ENCODE measurements at places on chromosomes 12 and 14. TPM values are rescaled to one million over a fixed set of nuclear protein-coding genes. Genes with fewer than 3 reads are reported as not detected.
A peak's percentile ranks its signal among the peaks of the same experiment; 100 is the strongest.

DLGAP5 gene
- 0.41 TPM for total RNA-seq

EML1 gene
- total RNA-seq: 141 TPM

GOLGA5 gene
- 41.0 TPM for total RNA-seq

DNA sequence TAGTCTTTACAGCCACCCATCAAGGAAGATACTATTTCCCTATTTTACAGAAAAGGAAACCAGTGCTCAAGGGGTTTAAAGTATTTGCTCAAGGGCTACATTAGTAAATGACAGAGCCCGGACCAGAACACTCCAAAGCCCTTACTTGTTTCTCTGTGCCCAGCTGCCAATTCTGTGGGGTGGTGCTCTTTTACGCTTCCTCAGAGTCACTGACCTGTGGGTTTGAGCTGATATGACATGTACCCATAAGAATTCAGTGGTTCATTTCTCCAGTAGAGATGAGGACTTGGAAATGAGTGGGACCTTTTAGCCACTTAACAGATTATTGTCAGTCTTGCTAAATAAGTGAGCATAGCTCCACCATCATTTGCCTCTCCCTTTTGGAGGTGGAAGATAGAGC lies 37.4 kb upstream of the NKX2-8 start:
- H3K27me3 ChIP-seq: no peaks in the 10 kb centered on the region
- H3K4me3 ChIP-seq: no peak overlapping the region
- no peaks in the 10 kb centered on the region for H3K36me3 ChIP-seq
- no peaks in the 10 kb centered on the region for H3K4me1 ChIP-seq

DNA sequence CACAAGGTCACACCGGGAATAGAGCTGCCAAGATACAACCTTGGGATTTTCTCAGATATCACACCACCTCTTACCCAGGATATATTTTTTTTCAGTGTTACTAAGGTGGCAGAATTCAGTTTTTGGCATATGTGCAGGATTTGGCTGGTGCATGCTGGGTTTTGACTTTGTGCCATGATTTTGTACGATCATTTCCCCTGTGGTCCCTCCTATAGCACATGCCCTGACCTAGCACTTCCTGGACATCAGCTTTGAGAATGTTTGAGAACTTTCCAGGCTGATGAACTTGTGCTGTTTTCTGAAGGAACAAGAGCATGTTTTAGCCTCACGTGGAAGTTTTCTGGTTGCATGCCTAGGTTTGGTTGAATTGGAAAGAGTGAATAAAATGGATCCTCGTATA lies 11.0 kb upstream of the TBPL2 start:
- H3K27me3 ChIP-seq: no peaks in the 10 kb centered on the region
- H3K4me3 ChIP-seq: no peak overlapping the region
- H3K36me3 ChIP-seq: no peaks in the 10 kb centered on the region
- H3K27ac ChIP-seq: no peak overlapping the region
- no peak for DNase-seq
- H3K4me1 ChIP-seq: peaks cover 34% of the 10 kb centered on the region

- no peaks in the 10 kb centered on the region for H3K4me1 ChIP-seq
- no peaks in the 10 kb centered on the region for H3K36me3 ChIP-seq
- DNase-seq: no peak
- H3K27me3 ChIP-seq: no peaks in the 10 kb centered on the region
- peak overlapping the region; percentile 71 for H3K4me3 ChIP-seq
These were observed 9.9 kb upstream of the SLC38A2 start for GRCh38 chr12:46382408-46382963.

- H3K4me3 ChIP-seq: no peak overlapping the region
- H3K27me3 ChIP-seq: no peaks in the 10 kb centered on the region
- H3K27ac ChIP-seq: no peak overlapping the region
These were observed 74.5 kb downstream of the KCNK10 start for GRCh38 chr14:88248606-88249005.

All from sigmoid colon (tissue), 7 donors.